DMS79 treated with DMSO at 0.1 percent for 48 hours (cell line): ENCODE measurements at places on chromosomes 2 and 18.
A peak's percentile ranks its signal among the peaks of the same experiment; 100 is the strongest.

DNA sequence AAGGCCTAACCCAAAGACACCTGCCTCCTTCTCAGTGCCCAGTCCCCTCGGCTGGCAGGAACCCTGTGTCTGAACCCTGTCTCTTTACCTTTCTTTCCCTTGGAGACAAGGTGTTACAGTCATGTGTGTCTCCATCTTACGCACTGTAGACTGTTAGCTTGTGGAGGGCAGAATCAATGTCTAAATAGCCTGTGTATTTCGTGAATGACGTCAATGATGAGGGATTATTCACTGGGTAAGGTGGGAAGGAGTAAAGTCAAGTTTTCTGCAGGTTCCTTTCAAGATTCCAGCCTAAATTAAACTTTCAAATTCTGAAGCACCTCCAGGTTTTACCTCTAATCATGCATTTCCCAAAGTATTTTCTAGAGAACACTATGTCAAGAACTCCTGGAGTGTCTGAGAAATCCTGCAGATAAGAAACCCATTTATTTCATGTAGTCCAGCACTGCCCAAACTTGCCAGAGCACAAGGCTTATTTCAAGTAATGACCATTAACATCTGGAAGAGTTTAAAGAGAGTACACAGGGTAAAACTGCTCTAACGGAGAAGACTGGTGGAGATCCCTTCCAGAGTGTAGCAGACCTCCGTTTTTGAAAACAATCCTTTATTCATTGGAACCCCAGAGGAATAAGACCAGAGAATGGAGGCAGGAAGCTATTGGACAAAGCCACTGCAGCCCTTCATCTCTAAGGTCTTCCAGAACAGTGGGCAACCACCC lies 72.8 kb downstream of the KCNF1 start:
- DNase-seq: no peak

GRCh38 chr2:106294182-106294581 lies 100.1 kb upstream of the UXS1 start:
- DNase-seq: no peak

DNA sequence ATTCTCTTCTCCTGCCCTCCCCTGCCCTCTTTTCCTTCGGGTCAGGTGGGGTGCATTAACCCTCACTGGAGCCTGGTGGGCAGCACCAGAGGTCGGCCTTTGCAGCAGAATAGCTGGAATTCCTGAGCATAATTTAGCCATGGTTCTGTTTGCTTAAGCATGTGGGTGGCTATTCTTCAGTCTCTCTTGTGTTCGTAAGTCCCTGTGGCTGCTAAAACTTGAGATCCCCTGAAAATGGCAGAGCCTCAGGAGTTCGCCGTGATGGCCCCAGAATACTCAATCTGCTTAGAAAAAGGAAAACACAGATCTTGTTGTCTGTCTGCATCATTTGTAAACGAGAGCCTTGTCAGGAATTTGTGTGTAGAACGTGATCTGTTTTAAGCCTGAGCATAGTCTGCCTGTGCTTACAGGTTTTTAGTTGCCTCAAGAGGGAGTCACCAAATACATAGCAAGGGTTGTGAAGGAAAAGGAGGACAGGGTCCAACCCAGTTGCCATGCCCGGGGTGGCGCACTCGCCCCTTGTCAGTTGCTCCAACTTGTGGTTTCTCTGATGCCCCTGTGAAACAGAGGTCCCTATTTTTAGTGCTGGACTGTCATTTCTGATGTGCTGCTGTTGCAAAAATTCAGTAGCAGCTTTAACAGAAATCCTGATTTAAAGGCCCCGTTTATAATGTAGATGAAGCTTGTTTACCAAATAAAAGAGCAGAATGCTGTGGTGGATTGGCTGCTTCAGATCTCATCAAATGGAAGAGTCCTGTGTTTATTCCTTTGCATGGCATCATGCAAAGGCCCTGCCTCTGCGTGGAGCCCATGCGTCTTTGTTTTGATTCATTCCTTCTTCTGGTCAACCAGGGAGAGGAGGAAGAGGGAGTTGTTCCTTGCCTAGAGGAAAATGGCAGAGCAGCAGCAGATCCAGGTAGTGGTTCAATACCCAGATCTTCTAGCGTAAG lies 74.8 kb downstream of the WDSUB1 start:
- DNase-seq: no peak

DNA sequence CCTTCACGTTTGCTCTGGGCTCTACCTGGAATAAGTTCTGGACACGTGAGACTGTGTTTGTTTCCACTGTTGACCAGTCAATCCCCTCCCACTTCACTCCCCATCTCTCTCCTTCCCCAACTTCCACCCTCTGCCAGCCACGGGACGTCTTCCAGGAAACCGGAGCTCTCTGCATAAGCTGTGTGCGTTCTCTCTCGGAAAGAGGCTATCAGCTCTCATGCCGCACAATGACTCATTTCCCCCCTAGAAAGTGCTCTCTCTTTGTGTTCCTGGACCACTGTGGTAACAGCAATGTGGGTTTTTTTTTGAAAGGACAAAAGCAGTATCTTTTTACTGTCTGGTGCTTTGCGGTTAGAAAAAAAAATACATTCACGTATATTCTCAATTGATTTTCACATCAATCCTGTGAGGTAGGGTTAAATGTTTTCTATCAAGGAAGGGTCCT lies 10.2 kb downstream of the PROKR1 start:
- DNase-seq: no peak

- DNase-seq: no peak
Measured at GRCh38 chr18:76994086-76994654, 138.4 kb downstream of the MBP start.

GRCh38 chr2:197360744-197361156 lies 50.2 kb upstream of the ANKRD44 start:
- DNase-seq: peak; percentile 9

GRCh38 chr2:120948662-120949011 lies 213.0 kb downstream of the GLI2 start:
- DNase-seq: peak; percentile 20

GRCh38 chr2:68605939-68606338 lies 37.4 kb upstream of the PROKR1 start:
- DNase-seq: no peak

DNA sequence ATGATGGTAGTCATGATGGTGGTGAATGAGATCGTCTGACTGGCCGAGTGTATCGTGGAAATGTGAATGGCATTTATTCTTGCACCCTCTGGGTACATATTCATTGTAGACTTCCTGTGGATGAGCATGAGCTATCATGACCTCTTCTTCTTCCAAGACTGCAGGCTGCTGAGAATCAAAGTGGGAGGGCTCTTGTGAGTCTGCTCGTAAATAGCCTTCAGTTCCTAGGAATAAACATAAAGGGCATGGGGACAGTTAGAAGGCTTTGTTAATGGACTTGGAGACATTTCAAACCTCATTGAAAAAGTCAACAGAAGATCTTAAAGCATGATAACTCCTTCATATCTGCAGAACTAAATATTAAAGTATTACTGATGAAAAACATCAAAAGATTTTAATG lies 14.9 kb downstream of the SLC39A6 start:
- no peak for DNase-seq

DNA sequence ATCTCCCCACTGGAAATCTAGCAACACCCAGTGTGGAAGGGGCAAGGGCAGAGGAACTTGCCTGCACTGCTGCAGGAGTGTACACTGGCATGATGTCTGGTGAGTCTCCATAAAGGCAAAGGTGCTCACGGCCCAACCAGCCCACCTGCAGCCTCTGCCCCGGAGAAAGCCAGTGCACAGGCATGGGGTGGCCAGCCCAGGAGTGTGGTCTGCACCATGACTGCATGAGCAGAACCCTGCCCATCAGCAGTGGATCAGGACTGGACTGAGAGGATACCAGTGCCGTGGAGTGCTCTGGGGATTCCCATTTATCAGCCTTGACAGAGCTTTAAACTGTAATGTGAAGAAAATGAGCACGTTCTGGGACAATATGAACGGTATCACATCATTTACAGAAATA lies 342.6 kb upstream of the HS6ST1 start:
- no peak for DNase-seq

DNA sequence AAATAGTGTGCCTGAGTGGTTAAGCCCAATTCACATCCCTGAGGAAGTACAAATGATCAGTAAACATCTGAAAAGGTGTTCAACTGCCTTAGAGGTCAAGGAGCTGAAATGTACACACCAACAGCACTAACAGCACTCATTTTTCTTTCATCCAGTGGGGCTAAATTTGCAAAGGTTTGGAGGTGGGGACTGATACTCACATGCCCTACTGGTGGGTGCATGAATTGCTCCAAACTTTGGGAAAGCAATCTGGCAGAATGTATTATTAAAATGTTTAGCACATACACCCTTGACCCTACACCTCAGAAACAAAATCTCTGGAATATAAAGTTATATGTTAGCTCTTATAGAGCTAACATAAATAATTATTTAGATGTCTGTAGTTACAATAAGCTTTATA lies 19.0 kb upstream of the FAM178B start:
- DNase-seq: no peak

DNA sequence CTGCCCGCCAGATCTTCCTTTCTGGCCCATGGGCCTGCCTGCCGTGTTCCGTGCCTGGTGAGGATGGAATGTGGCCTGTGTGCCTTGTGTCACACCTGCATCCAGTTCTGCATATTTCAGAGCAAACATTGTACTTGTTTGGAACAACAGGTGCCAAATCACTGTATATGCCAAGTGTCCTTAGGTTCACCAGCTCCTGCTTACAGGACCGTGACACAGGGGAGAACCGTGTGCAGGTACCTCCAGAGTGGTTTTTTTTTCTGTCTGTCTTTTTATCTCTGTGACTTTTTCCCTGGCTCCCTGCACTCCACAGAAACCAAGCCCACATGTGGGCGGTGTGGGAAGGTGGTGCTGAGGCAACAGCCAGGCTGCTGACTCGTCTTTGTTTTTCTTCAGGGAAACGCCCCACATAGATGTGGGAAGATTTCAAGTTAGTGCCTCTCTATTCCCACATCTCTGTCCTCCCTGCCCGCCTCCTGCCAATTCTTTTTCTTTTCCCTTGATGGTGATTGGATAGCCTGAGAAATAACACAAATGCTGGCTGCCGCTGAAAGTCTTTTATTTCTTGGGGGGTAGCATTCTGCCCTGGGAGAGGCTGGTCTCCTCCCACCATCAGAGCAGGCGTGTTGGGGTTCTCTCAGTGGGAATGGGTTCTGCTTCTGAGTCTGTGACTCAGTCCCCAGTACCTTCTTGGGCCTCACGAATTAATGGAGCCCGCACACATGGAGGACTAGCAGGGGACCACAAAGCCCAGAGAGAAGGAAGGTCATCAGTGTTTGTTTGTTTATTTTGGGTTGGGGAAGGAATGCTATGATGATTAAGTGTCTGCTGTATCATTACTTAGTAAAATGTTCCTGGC lies 21.4 kb downstream of the GRHL1 start:
- no peak for DNase-seq
